ENCODE measurements at places on chromosomes 4 and X. TPM values are rescaled to one million over a fixed set of nuclear protein-coding genes. Genes with fewer than 3 reads are reported as not detected.

DNA sequence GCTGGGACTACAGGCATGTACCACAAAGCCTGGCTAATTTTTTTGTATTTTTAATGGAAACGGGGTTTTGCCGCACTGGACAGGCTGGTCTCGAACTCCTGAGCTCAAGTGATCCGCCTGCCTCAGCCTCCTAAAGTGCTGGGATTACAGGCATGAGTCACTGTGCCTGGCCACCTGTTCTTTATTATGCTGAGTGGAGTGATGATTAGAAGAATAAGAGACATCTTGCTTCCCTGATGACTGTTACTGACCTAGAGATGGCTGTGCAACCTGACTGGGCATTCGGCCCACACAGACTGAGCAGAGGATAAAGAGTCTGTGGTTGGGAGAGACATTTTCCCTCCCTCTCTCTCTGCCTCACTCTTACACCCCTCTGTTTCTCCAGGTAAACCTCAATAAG, 56.7 kb downstream of the SPINK2 start:
- no peak overlapping the region for H3K4me3 ChIP-seq
- H3K27ac ChIP-seq: no peak overlapping the region
- no peaks in the 10 kb centered on the region for H3K27me3 ChIP-seq
- no peak for DNase-seq

DNA sequence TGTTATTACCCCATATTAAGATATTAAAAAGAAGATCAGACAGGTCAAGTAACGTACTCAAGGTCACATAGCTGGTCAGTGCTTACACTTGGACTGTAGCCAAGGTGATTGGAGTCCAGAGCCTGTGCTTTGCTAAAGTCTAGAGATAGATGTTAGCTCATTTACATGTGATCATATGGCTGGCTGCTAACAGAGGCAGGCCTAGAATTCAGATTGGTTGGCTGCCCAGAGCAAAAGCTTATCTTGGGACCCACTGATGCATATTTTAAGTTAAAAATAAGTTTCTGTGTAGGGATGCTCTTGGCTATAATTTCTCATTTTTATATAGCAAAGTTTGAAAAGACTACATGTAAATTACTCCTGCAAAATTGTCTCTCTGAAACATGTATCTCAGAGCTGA, 18.1 kb upstream of the EXOC1L start:
- H3K27me3 ChIP-seq: peaks cover 2% of the 10 kb centered on the region
- H3K27ac ChIP-seq: no peak overlapping the region
- DNase-seq: no peak
- H3K4me1 ChIP-seq: no peaks in the 10 kb centered on the region

The XAGE2 gene
- 4.8 TPM for total RNA-seq

The NR0B1 gene
- not detected for total RNA-seq

The CTAG2 gene
- not detected for total RNA-seq

Data from lung (tissue), 17 donors.